ENCODE measurements at places on chromosomes 5 and 9.

DNA sequence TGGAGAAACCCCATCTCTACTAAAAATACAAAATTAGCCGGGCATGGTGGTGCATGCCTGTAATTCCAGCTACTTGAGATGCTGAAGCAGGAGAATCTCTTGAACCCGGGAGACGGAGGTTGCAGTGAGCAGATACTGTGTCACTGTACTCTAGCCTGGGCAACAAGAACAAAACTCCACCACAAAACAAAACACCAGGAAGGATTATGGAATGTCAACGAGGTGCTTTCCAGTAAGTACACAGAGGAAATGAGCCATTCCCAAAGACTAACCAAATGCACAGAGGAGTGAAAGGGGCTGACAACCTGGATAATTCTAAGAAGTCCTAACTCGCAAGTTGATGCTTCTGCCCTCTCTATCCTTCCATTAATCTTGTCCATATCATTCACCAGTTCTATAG is 126.1 kb upstream of the RETREG1 start:
- no peak for DNase-seq

GRCh38 chr5:151237685-151238084 is 13.8 kb upstream of the CCDC69 start:
- no peak for DNase-seq

- no peak for DNase-seq
These were observed 174.8 kb downstream of the GABRG2 start for GRCh38 chr5:162242416-162242815.

DNA sequence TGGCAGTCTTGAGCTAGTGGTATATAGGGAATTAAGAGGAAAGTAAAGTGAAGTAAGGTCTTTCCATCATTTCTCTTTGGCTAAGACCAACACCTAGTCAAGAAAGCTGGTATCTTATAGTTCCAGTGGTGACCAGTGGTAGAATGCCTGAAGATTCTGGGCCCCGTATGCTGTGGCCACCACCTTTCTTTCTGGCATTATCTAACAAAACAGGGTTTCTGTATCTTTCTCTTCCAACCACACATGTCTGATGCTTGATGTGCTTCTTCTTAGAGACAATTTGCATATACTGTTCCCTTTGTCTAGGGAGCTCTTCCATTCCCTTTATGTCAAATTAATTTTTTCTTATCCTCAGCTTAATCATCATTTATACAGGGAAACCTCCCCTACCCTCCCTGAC is 109.9 kb upstream of the SSBP2 start:
- DNase-seq: no peak

GRCh38 chr5:14405706-14406553 is 175.7 kb upstream of the OTULINL start:
- DNase-seq: no peak

DNA sequence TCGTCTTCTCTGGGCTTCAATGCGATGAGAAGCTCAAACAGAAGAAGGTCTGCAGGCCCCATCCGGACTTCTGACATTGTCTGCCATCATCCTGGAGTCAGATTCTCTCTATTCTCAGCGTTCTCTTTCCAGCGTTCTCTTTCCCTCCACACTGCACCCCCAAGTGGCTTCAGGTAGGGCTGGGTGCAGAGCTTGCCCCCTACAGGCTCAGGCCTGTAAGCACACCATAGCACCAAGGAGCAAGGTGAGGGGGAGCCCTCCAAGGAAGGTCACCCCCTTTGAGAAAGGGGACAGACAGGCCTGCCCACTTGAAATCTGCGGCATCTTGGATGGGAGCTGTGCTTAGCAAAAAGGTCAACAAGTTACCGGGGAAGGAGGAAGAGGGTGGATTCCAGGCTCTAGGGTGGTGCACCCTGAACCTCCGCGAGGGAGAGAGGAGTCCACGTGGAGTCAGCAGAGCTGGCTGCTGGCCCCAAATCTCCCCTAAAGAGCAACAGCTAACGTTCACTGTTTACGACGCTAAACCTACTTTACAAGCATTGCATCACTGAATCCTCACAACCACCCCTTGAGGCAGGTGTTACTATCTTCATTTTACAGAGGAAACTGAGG is 27.5 kb downstream of the GPX3 start:
- peak; percentile 38 for DNase-seq
